ENCODE measurements at places on chromosomes 5 and 9.

GRCh38 chr9:114811301-114811700 is 5.5 kb upstream of the TNFSF15 start:
- peak; percentile 42 for DNase-seq

DNA sequence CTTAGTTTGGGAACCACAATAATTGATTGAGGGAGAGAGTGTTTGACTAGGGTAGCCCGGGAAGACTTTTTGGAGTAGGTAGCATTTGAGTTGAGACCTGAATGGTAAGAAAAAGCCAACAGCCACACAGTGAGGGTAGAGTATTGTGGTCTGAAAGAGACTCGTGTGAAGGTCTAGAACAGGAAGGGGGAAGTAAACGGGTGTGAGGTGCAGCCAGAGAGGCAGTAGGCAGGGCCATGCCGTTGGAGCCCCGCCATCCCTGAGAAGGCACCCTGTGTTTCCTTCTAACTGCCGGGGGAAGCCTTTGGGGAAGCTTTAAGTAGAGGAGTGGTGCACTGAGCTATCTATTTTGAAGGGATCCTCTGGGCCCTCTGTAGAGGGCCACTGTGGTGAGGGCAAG is 3.5 kb upstream of the F2RL2 start:
- no peak for DNase-seq

GRCh38 chr9:131449276-131449675 is 53.4 kb upstream of the POMT1 start:
- no peak for DNase-seq

DNA sequence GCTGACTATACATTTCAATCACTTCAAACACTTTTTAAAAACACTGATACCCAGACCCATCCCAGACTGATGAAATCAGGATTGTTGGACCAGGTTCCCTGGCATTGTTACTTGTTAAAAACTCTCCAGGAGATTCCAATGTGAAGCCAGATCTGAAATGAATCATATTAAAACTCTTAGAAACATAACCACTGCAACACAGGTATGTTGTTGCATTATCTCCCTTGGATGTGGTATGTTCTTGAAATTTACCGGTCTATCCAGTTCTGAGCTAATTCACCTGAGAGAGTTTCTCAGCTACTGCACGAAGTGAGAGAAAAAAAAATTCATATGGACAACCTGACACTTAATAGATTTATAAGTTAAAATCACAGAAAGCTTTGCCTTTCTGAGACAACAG is 21.8 kb downstream of the MEF2C start:
- DNase-seq: no peak

DNA sequence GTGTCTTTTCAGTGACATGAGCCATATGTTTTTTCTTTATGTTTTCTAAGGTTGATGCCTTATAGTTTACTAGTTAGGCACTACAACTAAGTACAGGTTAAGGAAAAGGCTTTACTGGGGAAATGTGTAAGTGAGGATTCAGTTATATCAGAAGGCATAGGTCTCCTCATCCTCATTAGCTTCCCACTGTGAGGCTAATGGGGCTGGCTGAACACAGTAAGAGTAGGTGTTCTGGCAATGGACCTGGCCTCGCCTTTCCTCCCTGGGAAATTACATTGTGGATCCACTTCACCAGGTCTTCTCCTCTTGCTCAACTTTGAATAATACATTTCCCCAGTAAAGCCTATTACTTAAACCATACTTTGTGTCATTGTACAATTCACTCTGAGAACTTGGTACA is 225.5 kb downstream of the PTPRD start:
- DNase-seq: no peak

DNA sequence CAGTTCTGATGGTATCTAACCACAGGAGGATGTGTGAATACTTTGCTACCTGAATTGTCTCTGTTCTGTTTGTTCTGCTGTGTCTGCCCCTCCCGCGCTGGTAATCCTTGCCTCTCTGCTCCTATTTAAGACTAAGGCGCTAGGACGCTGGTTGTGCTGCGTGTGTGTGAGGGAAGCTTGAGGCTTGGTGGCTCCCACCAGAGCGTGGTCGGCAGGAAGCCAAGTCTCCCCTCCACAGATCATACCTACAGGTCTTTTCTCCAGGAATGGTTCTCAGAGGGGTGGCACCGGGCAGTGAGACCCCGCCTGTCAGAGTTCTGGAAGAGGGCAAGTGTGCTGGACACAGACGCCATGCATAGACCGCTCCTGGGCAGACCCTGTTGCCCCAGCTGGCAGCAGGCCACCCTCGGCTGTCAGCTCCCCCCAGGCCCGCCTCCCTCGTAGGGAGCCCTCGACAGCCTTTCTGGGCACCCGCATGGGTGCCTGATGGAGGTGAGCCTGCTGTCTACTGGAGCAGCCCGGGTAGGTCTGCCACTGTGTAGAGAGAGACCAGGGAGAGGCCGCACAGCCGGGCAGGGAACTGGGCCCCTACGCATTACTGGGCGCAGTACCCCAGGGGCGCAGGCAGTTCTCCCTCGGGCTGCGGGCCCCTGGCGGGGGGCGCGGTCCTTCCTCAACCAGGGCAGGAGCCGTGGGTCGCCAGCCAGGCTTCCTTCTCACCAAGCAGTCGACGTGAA is 53.4 kb upstream of the ROR2 start:
- no peak for DNase-seq

DNA sequence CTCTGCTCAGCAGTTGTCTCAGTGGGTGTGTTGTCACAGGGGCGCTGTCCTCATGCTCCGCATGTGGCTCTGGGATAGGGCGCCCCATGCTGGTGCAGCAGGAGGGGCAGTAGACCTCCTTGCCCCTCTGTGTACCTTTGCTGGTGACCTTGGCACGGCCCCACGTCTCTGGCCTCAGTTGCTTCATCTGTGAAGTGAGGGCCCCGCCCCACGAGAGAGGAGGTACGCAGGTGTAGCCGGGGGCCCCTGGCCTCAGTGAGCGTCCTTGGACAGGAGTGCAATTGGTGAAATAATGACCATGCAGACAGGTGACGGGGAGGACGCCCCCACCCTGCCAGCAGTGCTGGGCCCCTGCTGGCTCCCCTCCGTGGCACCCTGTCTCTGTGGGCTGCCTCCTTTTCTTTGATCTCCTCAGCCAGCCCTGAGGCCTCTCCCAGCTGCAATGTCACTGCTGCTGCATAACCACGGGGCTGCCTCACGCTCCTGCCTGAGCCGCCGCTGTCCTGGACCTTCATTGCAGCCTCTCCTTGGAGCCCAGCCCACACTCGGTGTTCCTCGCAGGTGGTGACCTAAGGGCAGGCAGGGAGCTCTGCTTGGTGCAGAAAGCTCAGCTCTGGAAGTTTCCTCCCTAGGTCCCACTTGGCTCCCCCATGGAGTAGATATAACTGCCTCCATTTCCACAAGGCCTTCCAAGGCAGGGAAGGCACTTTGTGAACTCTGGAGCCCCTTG is 57.3 kb downstream of the PHF2 start:
- no peak for DNase-seq

DNA sequence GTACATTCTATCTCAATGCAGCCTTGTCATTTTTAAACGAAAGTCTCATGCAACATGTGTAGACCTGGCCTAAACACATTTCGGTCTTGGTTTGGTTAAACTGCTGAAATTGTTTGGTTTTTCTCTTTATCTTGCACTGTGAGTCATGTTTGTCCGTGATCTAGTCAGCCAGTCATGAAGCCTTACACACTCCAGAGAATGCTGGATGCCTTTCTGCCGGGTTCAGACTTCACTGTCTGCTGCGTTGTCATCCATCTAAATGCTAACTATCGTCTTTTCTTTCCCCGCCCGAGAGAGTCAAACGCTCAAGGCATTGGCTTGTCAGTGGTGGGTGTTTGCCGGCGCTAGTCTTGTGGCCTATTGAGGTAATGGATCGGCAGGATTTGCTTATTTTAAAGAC is 1194.6 kb upstream of the WWC1 start:
- no peak for DNase-seq

- DNase-seq: no peak
These were observed 20.9 kb upstream of the ARHGAP26 start for GRCh38 chr5:142749321-142749720.

DNA sequence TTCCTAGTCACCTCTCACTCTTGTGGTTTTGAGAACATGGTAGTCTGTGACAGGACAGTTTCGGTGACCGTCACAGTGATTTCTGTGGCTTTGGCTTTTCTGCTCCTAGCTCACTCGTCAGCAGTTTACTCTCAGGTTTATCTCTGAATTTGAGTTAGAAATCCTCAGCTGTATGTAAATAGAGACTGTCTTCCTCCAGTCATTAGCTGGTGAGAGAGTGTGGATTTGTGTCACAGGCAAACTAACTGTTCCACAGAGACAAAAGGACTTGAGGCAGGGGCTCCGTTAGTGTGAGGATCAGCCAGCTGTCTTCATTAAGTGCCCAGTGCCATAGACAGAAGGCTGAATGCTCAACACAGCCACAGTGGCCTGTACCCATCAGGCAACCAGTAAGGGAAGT is 131.4 kb downstream of the CD180 start:
- no peak for DNase-seq

- DNase-seq: no peak
These were observed 141.8 kb upstream of the MAST4 start for GRCh38 chr5:66454186-66455078.

DNA sequence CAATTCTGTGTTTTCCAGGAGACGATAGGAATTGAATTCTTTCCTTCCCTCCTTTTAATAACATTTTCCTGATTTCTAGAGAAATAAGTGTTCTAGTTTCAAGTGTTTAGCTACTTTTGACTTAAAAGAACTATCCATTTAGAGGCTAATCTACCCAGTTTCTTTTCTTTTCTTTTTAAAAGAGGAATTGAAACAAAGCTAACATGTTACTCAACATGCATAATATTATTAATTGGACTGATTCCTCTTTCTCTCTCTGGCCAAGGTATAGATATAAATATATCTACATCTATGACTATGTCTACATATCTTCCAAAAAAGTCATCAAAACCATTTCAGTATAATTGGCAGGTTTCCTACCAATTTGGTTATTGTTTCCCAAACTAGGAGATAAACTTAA is 309.8 kb downstream of the TRPM3 start:
- DNase-seq: no peak

GRCh38 chr9:105879181-105879580 is 184.8 kb downstream of the TMEM38B start:
- DNase-seq: no peak

GRCh38 chr5:156532921-156533320 is 206.0 kb downstream of the SGCD start:
- no peak for DNase-seq

GRCh38 chr5:16411741-16412455 is 53.7 kb downstream of the ZNF622 start:
- DNase-seq: no peak

DNA sequence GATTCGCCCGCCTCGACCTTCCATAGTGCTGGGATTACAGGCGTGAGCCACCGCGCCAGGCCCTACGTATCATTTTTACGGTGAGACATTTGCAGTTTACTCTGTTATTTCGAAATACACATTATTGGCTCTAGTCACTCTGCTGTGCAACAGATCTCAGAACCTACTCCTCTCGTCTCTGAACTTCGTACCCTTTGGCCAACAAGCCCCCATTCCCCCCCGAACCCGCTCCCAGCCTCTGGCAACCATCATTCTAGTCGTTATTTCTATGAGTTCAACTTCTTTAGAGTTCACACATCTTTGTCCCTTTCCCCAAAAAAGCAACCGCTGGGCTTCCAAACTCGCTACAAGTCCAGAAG is 735 bp downstream of the PTGR1 start:
- no peak for DNase-seq

DNA sequence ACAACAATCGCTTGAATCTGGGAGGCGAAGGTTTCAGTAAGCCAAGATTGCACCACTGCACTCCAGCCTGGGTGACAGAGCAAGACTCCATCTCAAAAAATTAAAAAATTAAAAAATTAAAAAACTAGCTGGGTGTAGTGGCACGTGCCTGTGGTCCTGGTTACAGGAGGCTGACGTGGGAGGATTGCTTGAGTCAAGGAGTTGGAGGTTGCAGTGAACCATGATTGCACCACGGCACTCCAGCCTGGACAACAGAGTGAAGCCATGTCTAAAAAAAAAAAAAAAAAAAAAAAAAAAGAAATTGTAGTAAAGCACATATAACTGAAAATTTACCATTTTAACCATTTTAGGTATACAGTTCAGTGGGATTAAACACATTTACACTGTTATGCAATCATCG is 13.1 kb upstream of the CCIN start:
- DNase-seq: no peak

DNA sequence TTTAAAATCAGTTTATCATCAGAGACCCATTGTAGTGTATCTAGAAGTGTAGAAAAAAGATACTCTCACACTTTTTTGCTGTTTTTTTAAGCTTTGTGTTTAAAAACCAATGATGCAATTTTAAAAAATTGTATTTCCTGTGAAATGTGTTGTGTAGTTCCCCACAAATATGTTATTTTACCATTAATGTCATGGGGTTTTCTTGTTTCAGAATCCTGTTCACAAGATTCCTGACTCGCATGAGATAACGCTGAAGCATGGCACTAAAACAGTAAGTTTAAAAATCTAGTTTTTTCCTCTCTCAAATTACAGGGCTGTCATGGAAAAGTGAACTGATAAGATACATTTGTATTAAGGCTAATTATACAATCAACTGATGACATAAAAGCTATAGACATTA is 58.6 kb downstream of the WDR70 start:
- no peak for DNase-seq

- no peak for DNase-seq
These were observed 78.5 kb downstream of the ZNF618 start for GRCh38 chr9:113954591-113954990.

- DNase-seq: no peak
These were observed 63.5 kb downstream of the SEMA5A start for GRCh38 chr5:9482381-9482780.

DNA sequence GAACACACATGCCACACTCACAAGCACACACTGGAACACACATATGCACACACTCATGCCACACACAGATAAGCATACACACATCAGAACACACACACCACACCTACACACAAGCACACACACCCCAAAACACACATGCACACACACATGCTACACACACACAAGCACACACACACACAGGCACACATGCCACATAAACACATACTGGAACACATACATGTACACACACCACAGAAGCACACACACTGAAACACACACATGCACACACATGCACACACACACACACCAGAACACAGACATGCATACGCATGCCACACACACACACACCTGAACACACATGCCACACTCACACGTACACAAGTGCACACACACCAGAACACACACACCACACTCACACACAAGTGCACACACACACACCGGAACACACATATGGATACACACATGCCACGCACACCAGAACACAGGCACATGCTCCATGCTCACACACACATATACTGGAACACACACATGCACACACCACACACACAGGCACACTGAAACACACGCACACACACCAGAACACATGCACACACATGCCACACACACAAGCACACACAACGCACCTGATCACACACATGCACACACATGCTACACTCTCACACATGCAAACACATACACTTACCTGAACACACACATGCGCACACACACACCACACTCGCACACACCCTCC is 78.0 kb upstream of the IRX4 start:
- DNase-seq: no peak

- DNase-seq: no peak
These were observed 1.5 kb downstream of the PRRC2B start for GRCh38 chr9:131395157-131396098.

GRCh38 chr9:126419475-126419874 is 92.8 kb downstream of the MVB12B start:
- no peak for DNase-seq
